OCI-LY7 (cell line): ENCODE measurements at places on chromosomes 6 and 20. TPM values are rescaled to one million over a fixed set of nuclear protein-coding genes. Genes with fewer than 3 reads are reported as not detected.

DNA sequence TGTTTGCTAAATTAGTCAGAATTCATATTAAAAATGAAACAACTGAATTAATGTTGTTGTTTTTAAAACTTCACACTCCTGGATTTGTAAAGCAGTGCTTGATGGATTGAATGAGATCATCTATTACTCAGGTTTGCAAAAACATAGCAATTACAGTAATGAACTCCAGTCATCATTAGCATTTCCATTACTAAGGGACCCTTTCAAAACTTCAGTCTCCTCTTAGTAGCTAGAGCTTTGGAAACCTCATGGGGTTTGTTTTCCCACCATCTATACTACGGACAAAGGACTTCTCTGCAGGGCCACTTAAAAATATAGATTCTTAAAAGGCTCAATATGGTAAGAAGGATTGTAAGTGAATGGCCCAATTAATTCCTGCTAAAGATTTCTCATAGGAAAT lies 209.9 kb upstream of the PRND start:
- DNase-seq = no peak

DNA sequence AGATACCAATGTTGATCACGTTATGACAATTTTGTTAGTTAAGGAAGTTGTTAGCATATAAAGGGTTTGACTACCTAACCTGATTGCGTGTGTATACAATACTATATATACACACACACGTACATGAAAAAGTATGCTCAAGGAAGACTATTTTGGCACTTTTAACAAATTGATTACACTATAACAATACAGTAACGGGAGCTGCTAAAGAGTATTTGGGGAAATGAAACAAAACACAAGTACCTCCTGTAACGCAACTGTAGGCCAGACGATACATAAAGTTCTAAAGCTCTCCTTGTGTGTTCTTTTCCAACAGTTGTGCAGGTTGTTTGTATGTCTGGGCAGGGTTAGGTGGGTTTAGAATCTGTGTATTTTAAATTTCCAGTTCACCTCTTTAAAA lies 98.7 kb downstream of the PLEKHG1 start:
- peak; percentile 67 for DNase-seq

DNA sequence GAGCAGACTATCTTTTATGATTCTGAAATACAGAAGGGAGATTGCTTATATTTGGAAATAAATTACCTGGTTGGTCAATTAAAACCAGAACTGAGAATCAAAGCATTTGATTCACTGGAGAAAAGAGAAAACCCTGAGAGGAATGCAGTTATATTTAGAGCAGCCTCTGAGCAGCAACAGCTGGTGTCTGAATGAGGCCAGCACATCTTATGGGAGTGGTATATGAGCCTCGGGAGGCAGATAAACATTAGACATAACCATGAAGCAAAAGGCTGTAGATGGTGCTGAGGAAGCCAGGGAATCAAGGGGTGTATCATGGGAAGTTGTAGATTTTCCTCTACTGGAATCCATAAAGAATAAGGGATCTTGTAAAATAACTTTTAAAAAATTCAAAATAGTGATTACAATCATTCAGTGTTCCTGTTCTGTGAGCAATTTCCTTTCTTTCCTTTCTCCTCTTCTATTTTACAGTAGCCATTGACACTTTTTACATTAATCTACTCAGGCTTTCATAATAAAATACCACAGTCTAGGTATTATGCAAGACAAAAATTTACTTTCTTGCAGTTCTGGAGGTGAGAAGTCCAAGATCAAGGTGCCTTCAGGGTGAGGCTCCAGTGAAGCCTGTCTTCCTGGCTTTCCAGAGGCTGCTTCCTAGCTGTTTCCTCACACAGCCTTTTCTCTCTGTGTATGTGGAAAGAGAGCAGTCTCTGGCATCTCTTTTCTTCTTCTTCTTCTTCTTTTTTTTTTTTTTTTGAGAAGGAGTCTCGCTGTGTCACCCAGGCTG lies 32.8 kb upstream of the ENPP5 start:
- no peak for DNase-seq

DNA sequence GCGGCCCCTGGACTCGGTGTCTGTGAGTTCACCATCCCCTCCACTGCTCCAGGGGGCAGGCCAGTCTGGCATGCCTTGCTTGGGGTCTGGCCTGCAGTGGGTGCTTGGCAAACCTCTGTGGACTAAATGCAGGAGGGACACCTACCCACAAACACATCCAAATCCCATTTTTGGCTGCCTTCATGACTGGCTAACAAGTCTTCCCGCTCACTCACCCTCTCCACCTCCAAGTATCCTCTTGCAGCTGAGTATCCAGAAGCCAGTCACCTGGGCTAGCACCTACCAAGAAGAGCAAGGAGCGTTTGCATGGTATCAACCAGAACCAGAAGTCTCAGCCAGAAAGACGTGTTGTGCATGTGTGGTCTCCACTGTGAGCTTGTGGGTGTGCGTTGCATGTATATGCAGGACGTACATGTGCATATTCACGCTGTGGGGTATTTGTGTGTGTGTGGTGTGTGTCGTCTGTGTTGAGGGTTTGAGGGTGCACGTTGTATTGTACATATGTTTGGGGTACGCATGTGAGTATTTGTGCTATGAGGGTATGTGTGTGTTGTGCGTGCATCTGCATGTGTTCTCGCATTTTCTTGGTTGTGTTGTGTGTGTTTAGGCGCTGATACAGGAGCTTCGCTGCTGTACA lies 5.6 kb upstream of the PMEPA1 start:
- no peak for DNase-seq

- DNase-seq = no peak
Observed at GRCh38 chr6:32905078-32905477, 35.8 kb downstream of the HLA-DMB start.

GRCh38 chr20:52972190-52972937 lies at the start of gene TSHZ2:
Gene TSHZ2, plus strand, starts transcription at chr20:52972358. Its CDS starts 936 bp downstream, at chr20:52973294.
- DNase-seq = no peak

DNA sequence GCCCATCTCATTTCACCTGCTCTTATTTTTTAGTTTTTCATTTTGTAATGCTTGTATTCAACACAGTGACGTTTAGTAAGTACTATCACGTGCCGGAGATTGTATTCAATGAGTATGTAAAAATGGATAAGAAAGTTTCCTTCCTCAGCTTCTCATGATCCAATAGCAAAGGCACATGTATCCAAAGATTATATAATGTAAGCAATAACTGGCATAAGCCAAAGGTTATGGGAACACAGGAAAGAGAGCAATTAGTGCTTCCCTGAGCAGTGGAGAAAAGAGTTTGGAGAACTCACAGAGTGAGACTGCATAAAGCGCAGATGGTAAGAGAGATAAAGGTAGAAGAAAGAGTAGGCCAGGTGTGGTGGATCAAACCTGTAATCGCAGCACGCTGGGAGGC lies 21.8 kb upstream of the LTV1 start:
- no peak for DNase-seq

- no peak for DNase-seq
Observed at GRCh38 chr6:125421836-125422235, 120.1 kb upstream of the HDDC2 start.

DNA sequence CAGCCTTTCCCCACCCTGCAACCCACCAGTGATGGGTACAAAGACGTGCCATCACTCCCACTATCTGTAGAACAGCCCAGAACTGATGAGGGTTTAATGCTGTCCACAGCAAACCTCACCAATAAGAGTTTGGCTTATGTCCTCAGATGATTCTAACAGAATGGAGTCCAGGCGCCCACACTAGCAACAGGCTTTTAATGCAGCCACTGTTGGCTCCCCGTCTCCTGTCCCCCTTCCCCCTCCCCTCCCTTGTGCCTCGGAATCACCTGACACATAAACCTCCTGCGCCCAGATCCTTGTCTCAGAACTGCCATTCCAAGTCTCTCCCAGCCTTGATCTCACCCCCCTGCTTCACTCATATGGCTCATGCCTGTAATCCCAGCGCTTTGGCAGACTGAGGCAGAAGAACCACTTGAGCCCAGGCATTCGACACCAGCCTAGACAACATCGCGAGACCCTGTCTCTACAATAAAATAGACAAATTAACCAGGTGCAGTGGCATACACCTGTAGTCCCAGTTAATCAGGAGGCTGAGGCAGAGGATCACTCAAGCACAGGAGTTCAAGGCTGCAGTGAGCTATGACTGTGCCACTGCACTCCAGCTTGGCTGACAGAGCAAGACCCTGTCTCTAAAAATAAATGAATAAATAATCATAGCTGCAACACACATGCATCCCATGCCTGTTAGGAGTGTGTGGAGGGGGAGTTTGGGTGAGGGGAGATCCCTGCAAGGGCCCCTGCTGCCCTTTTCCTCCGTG lies 85.6 kb downstream of the SNX5 start:
- DNase-seq = no peak

DNA sequence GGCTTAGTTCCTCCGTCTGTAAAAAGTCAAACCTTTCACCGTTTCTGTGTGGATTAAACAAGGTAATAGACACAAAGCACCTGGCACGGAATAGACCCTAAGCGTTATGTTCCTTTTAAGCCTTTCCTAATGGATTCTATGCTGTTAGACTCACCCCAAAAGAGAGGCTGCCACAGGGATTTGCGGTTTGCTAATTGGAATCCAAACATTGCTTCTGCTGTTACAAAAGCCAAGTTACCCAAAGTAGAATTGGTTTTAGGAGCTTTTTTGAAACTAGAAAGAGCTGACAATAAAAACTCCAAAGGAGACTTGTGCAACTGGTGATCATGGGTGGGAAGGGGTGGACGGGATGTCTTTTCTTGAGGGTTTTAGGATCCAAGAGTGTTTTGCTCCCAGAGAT lies 178.0 kb downstream of the BMP7 start:
- DNase-seq = no peak

DNA sequence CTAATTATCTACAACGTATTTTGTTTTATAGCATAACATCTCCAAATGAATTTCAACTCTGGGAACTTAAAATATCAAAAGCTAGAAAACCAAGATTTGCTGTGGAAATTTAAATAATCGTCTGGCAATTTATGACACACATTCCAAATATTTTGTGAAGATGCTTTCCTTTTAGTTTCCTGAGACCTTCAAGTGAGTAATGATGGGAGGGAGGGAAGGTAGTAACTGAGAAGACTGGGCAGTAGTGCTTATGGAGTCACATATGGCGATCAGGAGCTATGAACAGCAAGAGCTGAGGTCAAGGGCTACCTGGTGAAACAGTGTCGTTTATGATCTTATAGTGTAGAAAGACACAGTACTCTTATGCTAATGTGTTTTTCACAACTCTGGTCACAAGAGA lies 178.2 kb upstream of the THEMIS start:
- DNase-seq = no peak

DNA sequence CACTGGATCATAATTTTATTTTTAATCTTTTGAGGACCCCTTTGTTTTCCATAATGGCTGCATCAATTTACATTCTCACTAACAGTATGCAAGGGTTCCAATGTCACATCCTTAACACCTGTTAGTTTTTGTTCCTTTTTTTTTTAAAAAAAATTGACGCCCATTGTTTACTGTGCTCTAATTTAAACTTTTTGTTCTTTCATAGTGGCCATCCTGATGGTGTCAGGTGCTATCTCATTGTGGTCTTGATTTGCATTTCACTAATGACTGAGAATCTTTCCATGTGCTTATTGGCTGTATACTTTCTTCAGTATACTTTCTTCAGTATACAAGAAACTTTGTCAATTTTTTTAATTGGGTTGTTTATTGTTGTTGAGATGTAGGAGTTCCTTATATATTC lies 347.0 kb downstream of the RNGTT start:
- DNase-seq = peak; percentile 97

DNA sequence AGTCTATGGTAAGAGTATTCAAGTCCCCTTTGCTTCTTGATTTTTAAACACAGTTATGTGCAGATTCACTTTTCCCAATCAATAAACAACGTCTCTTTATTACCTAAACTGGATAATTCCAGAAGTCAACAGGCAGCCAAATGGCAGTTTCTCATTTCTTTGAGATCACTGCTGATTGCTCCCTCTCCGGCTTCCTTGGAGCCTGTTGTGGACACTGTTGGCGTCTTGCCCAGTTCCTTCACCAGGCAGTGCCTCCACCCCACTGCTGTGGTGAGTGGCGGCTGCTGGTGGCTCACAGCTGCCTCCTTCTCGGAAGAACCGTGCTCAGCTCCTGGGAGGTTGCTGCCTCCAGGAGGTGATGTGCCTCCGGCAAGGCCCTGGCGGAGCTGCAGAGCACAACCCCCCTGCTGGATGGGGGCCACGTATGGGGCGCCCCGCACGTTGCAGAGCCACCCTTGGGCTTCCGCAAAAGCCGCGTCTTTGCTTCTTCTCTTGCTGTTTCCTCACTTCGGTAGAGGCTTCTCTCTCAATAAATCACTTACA lies 105.1 kb upstream of the CNKSR3 start:
- no peak for DNase-seq

GRCh38 chr6:106199998-106200397 lies 113.9 kb downstream of the PRDM1 start:
- DNase-seq = no peak

- DNase-seq = no peak
Observed at GRCh38 chr20:5282561-5282960, 34.2 kb downstream of the PROKR2 start.

DNA sequence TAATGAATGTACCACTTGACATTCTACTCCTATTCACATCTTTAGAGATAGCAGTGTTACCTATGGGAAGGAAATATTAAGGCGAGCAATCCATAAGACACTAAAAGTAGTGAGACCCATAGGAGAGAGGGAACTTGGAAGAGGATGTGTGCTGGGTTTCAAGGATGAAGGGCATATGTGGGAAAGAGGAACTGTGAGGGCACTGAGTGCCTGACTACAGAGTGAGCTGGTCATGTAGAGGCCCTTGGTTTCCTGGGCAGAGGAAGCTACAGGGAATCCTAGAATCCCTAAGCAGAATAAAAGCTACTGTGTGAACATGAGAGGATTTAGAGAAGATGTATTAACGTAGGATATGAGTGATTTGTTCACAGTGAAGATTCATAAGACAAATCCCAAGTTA lies 262.8 kb downstream of the FARS2 start:
- DNase-seq = no peak

- no peak for DNase-seq
Observed at GRCh38 chr6:90351696-90352095, 55.1 kb upstream of the BACH2 start.

The BACH2 gene
- total RNA-seq = 163 and 265 TPM in 2 replicates

The SLC12A5 gene
- 10.3 and 11.0 TPM in 2 replicates for total RNA-seq

The RAB44 gene
- total RNA-seq = not detected in 2 replicates

The EFCAB8 gene
- total RNA-seq = not detected in 2 replicates

The WFDC2 gene
- total RNA-seq = 0.46 TPM in 1 of 2 replicates, not detected in the other

The FUT9 gene
- not detected in 2 replicates for total RNA-seq

The METTL24 gene
- total RNA-seq = not detected in 2 replicates

The CLPSL1 gene
- total RNA-seq = not detected in 2 replicates
